ENCODE measurements at places on chromosomes 7 and 10.
A peak's percentile ranks its signal among the peaks of the same experiment; 100 is the strongest.

DNA sequence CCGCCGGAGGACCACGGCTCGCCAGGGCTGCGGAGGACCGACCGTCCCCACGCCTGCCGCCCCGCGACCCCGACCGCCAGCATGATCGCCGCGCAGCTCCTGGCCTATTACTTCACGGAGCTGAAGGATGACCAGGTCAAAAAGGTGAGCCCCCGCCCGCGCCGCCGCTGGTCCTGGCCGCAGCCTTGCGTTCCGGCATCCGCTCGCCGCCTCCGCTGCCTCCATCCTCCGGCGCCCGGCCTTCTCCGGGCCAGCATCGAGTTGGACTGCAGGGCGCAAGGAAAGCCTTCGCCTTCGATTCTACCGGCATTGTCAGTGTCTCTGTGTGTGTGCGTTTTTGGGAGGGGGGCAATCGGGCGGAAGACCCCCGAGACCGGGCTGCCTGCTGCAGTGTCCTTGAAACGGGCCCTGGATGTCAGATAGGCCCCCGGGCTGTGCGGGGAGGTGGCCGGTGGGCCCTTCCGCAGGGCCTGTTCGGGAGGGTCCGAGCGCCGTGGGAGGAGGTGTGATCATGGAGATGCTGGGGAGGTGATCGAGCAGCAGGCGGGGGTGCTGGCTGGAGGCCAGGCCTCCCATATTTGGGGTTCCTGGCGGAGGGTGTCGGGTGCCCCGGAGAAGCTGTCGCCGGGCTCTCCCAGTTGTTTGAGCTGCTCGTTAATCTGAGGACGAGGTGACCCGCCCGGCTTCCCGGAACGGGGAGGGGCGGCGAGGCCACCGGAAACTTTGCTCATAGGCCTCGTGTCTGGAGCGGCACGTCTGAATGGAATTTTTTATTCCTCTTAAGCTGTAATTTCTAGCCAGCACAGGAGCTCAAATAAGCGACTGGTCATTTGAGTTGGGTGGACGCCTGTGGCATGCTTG, 40.8 kb downstream of the HK1 start:
- no peak for DNase-seq

DNA sequence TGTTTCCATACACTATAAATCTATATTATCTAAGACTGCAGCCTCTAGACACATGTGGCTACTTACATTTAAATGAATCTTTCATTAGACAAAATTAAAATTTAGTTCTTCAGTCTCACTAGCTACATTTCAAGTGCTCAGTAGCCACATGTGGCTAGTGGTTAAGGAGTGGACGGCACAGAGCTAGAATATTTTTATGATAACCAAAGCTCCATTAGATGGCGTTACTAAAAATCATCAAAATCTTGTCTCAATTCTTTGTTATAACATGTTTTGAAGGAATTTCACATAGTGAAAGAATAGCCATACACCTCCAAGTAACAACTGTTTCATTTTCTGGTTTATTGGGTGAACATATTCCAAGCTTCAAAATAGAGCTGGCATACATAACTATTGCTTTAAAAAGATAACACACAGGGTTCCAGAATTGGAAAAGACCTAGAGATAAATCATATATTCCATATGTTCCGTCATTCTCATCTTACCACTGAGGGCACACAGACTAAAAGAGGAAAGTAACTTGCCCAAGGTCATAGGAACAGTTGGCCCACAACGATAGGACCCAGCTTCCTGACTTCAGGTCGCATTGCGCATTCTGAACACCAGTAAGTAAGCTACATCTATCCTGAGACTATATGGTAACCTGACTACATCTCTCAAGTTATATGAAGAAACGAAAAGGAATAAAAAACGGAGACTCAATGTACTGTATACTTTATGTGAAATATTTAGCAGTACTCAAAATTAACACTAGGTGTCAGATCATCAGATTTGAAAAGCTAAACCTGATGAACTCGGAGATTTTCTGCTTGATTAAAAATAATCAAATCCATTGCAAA, 66.6 kb downstream of the CAV1 start:
- DNase-seq: no peak

- DNase-seq: peak; percentile 40
These were observed 880 bp upstream of the ELN start for GRCh38 chr7:74026903-74027682.

GRCh38 chr10:128025437-128025836, 100.8 kb downstream of the MKI67 start:
- no peak for DNase-seq

GRCh38 chr7:22574754-22575520, 74.9 kb upstream of the STEAP1B start:
- DNase-seq: peak; percentile 82

DNA sequence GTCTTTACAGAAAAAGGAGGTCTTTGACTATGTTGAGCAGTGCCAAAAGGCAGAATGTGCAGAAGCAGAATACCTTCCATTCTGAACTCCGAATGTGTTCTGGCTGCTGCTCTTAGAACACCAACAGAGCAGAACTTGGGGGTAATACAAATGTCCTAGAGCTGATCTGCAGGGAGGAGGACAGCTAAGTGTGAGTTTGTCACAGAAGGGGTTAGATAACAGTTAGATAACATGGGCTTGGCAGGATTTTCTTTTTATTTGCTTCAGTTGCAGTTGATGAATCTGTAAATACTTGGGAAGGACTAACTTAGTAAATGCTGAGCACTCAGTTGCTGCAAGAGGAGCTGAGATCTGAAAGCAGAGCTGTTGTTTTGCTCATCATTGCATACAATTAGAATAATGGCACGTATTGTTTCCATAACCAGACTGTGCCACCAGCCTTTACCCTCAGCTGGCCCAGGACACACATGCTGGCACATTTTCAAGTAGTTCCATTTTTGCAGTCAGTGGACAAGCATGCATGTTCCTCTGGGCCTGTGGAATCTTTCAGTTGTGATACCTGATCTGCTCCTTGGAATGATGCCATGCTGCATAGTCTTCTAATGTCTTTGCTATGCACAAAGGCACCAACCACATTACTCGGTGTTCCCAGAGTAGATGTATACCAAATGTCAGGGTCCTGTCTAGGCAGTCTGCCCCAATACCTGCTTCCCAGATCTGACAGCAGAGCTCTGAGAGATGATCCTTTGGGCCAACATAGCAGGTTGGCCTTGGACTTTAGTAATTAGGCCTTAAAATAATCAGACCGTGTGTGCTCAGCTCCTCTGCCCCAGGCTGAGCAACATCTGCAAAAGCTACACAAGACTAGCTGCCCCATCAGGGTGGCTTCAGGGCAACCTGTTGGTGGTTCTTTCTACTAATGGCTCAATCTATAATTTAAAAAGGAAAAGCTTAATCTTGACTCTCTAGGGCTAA, 55.7 kb downstream of the GSDME start:
- no peak for DNase-seq

DNA sequence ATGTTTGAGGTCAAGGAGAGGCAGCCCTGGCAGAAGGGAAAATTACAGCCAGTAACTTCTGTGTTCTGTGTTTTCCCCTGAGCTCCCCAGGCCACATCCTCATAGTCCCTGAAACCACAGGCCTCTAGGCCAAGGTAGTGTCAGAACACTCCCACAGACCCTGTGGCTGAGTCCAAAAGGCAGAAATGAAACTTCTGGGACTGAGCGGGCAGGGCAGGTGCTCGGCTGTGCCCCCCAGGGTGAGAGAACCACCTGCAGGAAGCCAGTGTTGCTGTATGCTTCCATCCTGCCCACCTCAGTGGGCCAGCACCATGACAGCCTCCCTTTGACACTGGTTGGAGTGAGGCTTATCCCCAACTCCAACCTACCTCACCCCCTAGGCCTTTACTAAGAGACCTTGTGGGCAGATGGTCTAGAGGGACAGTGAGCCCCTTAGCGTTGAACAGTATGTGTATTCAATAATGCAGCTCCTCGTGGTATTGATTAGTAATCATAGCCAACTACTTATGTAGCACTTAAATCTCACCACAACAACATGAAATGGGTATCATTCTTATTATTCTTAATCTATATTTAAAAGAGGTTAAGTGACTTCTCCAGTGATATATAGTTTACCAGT, 30.3 kb downstream of the PIK3CG start:
- DNase-seq: peak; percentile 92

DNA sequence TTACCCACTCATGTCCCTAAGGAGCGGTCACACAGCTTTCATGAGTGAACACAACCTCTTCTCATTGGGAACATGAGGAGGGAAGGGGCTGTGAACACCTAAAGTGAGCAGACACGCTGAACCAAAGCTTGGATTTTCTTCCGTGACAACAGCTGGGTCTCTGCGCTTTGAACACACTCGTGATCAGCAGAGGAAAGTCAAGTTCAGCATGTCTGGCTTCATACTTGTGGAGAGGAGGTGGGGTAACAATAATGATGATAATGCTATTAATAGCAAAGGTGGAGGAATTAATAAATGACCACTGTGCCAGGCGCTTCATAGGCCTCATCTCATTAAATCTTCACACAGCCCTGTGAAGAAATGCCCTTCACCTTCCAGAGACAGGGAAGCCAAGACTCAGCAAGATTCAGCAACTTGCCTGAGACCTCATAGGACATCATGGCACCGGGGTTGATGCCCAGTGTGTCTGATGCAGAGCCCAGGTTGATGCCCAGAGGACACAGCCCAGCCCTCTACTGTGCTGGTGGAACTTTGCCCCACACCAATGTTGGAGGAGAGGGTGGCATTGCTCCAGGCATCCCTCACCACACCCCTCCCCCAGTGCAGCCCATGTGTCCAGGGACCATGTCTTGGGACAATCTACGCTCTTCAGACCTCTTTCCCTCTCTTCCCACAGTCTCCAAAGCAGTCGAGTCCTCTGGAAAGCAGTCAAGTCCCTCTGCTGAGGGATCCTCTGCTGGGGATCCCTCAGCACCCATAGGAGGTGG, 40.6 kb downstream of the GSDME start:
- DNase-seq: no peak

DNA sequence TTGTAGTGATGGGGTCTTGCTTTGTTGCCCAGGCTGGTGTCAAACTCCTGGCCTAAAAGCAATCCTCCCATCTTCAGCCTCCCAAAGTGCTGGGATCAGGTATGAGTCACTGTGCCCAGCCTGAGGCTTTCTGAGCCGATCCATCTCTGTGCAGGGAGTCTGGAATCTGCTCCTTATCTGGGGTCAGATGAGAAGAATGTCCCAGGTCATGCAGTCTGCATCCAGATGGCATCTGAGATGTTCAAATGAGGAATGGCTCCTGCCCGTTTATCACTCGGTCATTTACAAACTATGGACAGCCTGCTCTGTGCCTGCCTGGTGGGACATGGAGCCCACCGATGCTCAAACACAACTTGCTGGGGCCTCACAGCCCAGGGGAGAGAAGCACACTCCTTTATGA, 11.1 kb upstream of the SLC18A3 start:
- DNase-seq: no peak

- DNase-seq: no peak
These were observed 15.4 kb downstream of the FGF8 start for GRCh38 chr10:101760510-101760909.
